ENCODE measurements at places on chromosomes 7 and 10.
A peak's percentile ranks its signal among the peaks of the same experiment; 100 is the strongest.

GRCh38 chr10:35640474-35640873, 1.6 kb downstream of the FZD8 start:
- peak; percentile 89 for DNase-seq

GRCh38 chr10:88979153-88979562, 11.4 kb upstream of the FAS start:
- peak; percentile 35 for DNase-seq

- DNase-seq = no peak
Observed at GRCh38 chr10:8221451-8221850, 167.0 kb downstream of the GATA3 start.

DNA sequence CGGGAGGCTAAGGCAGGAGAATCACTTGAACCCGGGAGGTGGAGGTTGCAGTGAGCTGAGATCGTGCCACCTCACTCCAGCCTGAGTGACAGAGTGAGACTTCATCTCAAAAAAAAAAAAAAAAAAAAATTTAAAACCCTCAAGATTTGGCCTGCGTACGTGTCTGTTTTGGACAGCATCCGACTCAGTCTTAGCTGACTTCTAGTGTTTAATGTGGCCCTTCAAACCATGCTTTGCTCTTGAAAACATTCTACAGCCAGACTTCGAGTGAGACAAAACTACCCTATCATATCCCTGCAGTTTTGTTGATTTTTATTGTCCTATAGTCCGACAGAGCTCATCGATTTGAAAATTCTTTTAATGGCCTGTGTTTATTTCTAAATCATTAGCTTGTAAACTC, 227.1 kb upstream of the SH2B2 start:
- DNase-seq = no peak

DNA sequence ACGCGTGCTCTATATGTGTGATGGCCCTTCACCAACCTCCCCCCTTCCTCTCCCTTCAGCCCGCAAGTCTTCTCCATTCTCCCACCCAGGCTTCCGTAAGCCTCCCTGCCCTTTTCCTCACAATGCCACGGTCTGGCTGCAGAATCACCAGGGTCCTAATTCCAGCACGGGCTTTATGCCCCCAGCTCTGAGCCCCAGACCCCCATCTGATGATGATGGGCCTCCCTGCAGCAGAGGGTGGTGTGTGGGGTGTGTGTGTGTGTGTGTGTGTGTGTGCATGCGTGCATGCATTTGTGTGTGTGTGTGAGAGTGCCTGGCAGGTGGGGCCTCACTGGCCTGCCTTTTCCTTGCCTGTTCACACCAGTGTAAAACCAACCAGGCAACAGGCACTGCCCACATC, 109.9 kb downstream of the OAT start:
- no peak for DNase-seq

GRCh38 chr7:135884495-135885232, 92.5 kb downstream of the MTPN start:
- no peak for DNase-seq

All from mesendoderm (in vitro differentiated cells).